ENCODE measurements at places on chromosomes 3 and 15.

- no peak for DNase-seq
These were observed 57.8 kb downstream of the PCSK6 start for GRCh38 chr15:101431748-101432147.

- no peak for DNase-seq
These were observed 245.7 kb downstream of the FAM43A start for GRCh38 chr3:194931347-194931746.

GRCh38 chr3:120678984-120679383 is 3.1 kb downstream of the HGD start:
- no peak for DNase-seq

GRCh38 chr3:192850451-192850981 is 67.1 kb downstream of the MB21D2 start:
- peak; percentile 52 for DNase-seq

DNA sequence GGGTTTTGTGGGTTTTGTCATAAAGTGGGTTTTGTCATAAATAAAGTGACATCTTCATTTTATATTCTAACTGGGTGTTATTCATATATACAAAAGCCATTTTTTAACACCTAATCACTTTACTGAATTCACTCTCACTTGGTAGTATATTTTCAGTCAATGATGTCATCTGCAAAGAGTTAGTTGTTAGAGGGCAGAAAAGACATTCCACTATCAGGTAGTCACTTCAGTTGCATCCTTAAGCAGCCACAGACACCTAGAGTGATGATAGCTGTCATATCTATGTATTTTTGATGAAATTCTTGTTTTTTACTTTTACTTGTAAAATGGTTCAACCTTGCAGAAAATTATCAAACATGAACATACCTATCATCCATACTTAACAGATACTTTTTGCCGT is 89.0 kb downstream of the DHX36 start:
- no peak for DNase-seq

- DNase-seq: no peak
These were observed 436 bp downstream of the ADPGK start for GRCh38 chr15:72783004-72783639.

DNA sequence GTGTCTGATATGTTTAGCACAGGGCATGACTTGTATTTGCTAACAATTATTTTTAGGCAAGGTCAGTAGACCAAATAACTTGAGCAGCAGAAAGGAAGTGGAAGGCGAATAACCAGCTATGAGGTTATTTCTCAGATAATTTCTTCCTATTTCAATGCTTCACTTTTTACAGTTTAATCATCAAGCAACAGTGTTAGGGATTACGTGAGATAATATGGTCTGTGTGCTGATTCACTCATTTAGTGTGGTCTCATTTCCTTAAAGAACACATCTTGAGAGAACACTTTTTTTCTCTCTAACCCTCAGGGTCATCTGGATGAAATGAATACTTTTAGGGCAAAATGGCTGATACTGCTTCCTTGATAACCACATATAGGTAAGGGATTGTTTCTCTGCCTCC is 126.0 kb upstream of the CCNL1 start:
- no peak for DNase-seq

DNA sequence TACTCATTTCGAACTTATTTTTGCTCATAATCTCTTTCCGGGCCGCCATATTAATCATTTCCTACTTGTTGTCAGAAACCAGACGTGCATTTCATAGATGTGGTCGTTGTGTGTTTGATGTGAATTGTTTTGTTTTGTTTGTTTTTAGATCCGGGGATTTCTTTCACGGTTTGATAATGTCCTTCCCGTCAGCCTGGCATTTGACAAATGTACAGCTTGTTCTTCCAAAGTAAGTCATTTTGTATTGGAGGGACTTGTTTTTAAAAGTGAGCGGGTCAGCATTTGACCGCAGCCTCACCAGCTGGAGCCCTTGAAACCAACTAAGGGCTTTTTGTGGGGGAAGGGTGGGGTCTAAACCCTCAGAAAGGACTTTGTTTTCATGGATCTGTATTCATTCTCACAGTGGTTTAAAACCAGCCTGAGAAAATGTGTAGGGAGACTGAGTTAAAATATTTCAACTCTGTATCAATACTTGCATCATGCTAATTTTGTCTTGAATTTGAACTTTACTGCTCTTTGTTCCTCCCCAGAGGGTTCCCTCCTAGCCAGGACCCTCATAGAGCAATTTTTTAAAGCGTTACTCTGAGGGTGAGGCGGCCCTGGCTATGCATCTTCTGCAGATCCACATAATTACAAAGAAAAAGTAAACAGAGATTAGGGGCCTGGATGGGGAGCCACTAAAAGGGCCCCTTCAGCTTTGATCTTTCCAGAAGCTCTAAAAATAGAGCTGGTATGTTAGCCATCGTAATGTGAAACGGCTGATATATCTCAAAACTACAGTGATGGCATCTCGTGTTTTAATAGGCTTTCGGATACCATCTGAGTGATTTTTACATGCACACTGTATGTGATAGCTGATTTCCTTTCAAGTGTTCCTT is 107.9 kb downstream of the ATG7 start:
- no peak for DNase-seq

DNA sequence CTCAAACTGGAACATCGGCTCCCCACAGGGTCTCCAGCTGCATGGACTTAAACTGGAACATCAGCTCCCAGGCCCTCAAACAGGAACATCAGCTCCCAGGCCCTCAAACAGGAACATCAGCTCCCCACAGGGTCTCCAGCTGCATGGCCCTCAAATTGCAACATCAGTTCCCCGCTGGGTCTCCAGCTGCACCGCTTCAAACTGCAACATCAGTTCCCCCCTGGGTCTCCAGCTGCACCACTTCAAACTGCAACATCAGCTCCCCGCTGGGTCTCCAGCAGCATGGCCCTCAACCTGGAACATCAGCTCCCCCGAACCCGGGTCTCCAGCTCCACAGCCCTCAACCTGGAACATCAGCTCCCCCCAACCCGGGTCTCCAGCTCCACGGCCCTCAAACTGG is 82.0 kb downstream of the TFRC start:
- DNase-seq: no peak

DNA sequence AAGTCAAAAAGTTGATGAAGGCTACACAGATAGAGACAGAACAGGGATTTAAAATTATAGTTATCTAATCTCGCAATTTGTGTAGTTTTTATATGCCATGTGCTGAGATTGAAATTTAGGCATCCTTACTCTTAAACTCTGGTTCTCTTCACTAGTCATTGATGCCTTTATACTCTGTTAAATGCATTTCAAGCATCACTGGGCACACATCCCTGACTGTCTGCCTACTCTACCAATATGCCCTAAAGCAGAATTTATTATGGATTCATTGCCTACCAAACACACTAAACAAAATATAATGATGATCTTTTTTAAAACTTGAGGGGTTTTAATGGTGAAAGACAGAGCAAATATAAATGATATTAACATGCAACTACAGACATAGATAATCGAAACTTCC is 10.3 kb upstream of the ALCAM start:
- DNase-seq: no peak

DNA sequence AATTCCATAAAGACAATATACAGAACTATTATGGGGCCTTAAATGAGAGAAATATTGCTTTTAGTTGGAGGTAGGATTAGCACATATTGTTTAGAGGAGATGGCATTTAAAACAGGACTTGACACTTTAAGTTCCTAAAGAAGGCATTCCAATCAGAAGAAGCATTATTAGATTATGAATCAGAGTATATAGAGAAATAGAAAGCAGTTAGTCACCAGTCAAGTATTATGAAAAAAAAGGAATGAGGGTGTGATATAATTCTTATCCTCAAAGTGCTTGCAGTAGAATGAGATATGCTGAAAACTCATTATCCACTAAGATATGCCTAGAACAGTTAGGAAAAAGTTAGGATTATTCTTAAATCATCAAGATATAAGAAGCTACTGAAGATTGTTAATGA is 456.2 kb downstream of the ZNF385D start:
- no peak for DNase-seq

GRCh38 chr3:115092220-115092791 is 54.8 kb downstream of the ZBTB20 start:
- DNase-seq: no peak

DNA sequence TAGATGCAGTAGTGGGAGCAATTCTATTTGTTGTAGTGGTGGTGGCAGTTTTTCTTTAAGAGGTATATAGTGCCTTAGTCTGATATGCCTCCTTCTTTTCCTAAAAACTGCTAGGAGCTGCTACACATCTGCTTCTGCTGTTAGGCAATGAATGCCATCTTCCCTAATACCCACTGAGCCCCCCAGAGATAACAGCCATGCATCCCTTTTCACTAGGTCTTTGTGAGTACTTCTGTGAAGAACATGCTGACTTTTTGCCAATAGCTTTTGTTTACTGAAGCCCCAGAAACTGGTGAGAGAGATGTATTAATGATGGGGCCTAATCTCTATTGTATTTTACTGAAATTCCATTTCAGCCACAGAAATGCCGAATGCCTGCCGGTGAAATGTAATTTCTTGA is 92.6 kb upstream of the CHL1 start:
- DNase-seq: no peak

DNA sequence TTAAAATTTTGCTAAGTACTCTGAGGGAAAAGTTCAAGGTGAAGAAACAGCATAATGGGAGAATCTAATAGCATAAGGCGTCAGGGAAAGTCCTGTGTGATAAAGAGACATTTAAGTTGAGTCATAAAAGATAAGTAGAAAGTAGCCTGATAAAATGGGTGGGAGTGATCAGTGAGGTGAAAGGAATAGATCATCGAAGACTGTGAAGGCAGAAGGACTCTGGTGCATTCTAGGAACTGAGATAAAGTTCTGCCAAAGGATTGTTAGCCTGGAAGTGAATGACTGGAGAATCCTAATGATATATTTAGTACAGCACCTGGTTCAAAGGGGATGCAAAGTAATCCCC is 149.9 kb downstream of the CFAP20DC start:
- DNase-seq: no peak

DNA sequence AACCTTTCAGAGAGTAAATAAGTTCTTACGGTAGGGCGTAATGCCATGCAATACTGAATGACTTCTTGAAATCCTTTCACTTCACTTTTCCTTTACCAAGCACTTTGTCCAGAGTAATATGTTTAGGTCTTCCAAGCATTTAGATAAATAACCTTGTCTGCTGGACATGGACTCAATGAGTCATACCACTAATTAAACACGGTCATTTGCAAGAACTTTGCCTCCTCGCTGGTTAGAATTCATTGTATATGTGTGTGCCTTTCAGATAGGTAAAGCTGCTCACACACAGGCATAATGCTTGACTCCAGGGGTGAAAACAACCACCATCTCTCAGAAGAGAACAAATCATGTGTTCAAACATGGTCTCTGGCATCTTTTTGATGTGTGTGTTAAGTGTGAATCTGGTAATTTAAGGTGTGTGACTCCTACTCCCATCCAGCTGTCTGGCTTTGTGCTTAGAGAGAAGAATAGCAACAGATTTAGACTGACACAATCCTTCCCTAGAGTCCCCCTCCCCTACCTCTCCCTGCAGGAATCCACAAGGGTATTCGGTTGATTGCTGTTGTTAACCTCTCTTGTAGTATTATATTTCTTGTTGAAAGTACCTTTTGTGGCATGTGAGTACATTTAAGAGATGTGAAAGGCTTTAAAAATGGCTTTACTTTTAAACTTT is 419.0 kb downstream of the CNTN4 start:
- no peak for DNase-seq

DNA sequence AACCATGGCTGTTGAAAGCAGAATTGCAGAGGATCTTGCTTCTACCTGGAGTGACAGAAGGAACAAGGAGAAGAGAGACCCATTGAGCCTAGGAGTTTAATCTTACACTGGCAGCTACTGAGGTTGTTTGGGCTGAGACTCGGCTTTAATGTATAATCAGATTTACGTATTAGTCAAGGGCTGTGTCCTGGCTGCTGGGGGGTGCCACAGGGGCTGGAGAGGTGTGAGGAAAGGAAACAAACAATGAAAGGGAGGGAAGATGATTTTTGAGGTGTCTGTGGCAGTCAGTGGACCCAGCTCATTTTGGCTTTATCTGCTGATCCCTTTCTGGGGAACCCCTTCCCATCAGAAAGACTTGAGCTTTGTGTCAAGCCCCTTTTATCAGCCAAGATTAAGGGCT is 95.7 kb downstream of the PRICKLE2 start:
- DNase-seq: no peak

GRCh38 chr15:58594898-58595297 is 154.6 kb downstream of the ADAM10 start:
- no peak for DNase-seq

GRCh38 chr15:78059110-78059839 is 18.2 kb downstream of the TBC1D2B start:
- no peak for DNase-seq

GRCh38 chr3:157280786-157281185 is 120.8 kb upstream of the CCNL1 start:
- DNase-seq: peak; percentile 47

DNA sequence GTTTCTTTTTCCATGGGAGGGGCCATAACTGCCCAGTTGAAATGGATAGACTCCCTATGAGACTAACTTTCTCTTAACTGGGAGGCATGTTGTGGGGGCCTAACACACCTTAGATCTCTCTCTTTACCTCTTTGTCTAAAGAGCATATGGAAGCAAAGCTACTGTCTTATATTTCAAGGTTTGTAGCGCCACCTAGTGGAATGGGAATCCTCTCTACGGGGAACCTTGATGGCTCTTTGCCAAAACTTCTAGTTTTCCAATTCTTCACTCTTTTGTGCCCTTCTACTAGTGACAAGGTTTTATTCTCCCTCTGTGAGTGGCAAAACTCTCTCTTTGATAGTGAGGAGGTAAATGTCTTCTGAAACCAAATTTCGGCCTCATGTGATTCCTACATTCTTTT is 1030.4 kb upstream of the CADM2 start:
- no peak for DNase-seq

- no peak for DNase-seq
These were observed 25.7 kb downstream of the DNAH12 start for GRCh38 chr3:57518276-57518915.

DNA sequence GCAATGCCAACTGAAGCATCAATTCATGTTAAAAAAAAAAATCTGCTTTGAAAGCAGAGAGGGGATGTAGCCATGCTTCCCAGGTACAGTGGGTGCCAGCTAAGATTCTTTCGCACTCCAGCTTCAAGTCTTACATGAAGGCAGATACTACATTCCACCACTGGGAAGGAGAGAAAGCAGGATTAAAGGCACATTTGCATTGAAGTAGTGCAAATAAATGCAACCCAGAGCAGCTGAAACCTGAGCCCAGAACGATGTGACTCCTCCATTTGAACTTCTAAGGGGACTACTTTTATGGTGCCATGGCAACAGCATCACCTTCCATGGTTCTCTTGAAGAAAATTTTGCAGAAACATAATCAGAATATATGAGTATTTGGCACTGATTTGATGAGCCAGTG is 19.1 kb upstream of the GJD2 start:
- no peak for DNase-seq
